Epithelial cell of esophagus (primary cell): ENCODE measurements at places on chromosomes 2 and 18.
A peak's percentile ranks its signal among the peaks of the same experiment; 100 is the strongest.

- DNase-seq: no peak
These were observed 125.3 kb upstream of the SLC39A10 start for GRCh38 chr2:195531754-195532153.

DNA sequence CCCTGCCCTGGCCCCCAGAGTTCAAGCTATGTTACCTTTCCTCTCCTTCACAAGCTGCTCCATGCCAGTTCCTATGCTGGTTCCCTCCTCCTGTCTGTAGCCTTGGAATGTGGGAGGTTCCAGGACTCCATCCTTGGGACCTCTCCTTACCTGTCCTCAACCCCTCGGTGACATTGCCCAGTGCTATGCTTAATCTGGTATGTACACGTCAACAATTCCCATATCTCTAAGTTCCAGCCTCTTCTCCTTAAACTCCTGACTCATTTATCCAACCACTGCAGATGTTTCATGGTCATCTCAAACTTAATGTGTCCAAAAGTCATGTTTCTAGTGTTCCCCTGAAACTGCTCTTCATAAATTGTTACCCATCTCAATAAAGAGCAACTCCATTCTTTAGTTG lies 160.8 kb downstream of the TNS1 start:
- no peak for DNase-seq

DNA sequence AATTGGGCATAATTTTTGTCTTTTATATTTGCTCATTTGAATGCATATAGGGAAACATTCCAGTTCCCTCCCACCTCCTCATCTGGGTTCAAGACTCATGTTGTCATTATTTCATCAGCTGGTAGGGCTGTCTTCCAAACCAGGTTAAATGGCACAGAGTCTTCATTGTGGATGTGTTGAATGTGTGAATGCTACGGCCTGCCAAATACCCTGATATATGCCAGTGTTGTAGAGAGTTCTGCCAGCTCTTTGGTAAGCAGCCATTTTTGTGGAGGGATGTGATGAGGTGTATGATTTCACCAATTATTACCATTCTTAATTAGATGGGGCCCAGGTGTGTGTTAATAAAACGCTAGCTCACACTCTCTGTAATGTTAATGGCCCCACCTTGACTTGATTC lies 121.7 kb downstream of the LYPD6B start:
- DNase-seq: no peak

DNA sequence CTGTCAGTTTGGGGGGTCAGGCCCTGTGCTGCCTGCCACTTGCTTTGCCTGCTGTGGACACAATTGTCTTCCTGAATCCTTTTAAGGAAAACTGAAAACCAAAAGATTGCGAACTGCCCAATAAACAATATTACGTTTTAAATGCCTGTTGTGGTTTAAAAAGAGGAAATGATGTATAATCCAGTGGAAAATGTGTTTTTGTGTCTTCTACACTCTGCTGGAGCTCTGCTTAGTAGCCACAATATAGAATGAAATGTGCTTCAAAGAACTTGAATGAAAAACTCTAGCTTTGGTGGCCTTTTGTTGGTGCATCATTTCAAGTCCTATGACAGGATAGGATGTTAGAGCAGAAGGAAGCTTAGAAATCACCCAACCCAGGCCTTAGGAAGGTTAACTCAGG lies 23.2 kb upstream of the CABYR start:
- DNase-seq: no peak

- no peak for DNase-seq
These were observed 94.2 kb downstream of the MEIS1 start for GRCh38 chr2:66528974-66529724.

GRCh38 chr2:241153616-241154015 lies 3.3 kb downstream of the PPP1R7 start:
- no peak for DNase-seq

DNA sequence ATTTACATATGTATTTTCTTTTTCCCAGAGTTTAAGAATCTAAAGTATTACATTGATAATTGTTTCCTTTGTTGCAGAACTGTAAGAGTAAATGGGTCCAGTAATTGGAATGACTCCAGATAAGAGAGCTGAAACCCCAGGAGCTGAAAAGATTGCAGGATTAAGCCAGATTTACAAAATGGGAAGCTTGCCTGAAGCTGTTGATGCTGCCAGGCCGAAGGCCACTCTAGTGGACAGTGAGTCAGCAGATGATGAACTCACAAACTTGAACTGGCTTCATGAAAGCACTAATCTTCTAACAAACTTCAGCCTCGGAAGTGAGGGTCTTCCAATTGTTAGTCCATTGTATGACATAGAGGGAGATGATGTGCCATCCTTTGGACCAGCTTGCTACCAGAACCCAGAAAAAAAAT lies 183.8 kb upstream of the STON1 start:
- DNase-seq: no peak

DNA sequence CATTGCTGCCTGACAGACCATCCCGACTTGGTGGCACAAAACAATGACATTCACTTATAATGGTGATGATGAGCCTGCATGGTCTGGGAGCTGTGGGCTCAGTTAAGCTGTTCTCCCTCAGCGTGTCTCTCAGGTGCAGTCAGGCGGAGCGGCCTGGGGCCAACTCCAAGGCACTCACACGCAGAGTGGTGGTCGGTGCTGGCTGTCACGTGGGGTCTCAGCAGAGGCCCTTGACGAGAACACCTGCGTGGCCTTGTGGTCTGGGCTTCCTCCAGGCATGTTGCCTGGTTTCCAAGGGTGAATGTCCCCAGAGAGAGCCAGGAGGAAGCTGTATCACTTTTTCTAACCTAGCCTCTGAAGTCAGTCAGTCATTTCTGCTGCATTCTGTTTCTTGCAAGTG lies 29.8 kb downstream of the ARMC9 start:
- DNase-seq: no peak

DNA sequence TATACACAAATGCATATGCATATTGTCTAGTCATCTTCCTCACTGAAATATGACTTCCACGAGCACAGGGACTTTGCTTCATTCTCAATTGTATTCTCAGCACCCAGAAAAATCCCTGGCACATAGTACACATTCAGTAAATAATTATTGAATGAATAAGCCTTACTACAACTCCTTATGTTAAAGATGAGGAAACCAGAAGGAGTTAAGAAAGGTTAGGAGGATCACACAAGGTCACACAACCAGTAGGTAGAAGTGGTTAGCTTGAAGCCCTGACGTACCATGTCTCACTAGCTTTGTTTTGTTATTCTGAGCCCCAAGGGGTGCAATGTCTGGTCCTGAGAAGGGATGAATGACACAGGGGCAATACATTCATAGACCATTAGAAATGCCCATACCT lies 220.9 kb upstream of the PID1 start:
- DNase-seq: no peak

GRCh38 chr2:96542357-96542977 lies 5.9 kb downstream of the ARID5A start:
- DNase-seq: no peak

GRCh38 chr2:159982842-159983785 lies 79.3 kb downstream of the PLA2R1 start:
- no peak for DNase-seq

GRCh38 chr2:166167449-166167848 lies 39.6 kb upstream of the SCN1A start:
- no peak for DNase-seq

DNA sequence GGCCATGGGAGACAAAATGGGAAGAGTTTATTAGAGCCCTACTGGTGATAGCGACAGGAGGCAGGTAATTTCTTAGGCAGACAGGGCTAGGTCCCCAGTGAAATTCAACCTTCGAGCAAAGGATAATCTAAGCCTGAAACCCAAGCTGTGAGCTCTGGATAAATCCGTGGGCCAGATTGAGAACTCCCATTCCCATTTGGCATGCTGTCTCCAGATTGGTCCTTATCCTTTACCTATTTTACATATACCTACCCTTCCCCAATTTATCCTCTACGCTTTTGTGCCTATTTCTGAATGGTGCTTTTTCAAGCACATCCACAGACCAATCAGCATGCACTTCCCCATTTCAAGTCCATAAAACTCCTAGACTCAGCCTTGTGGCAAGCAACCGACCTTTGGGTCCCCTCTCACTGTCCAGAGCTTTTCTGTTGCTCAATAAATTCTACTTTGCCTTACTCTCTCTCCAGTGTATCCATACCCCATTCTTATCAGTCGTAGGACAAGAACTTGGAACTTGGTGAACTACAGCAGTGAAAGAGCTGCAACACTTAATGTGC lies 268.0 kb downstream of the MYCN start:
- no peak for DNase-seq

- DNase-seq: no peak
These were observed 1.1 kb upstream of the SSB start for GRCh38 chr2:169797601-169798000.

DNA sequence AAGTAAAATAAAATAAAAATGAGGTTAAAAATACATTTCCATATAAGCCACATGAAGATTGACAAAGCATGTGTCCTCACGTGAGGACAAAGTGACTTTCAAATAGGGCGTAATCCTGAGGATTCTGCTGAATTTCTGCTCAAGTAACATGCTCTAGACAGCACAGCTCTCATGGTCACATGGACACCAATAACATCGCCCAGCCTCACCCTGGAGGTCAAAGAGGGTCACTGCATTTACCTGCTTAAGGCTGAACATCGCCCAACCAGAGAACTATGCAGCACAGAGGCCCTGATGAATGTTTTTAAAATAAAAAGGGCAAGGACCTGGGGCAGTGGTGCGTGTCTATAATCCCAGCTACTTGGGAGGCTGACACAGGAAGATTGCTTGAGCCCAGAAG lies 30.2 kb downstream of the TGFBRAP1 start:
- DNase-seq: no peak

DNA sequence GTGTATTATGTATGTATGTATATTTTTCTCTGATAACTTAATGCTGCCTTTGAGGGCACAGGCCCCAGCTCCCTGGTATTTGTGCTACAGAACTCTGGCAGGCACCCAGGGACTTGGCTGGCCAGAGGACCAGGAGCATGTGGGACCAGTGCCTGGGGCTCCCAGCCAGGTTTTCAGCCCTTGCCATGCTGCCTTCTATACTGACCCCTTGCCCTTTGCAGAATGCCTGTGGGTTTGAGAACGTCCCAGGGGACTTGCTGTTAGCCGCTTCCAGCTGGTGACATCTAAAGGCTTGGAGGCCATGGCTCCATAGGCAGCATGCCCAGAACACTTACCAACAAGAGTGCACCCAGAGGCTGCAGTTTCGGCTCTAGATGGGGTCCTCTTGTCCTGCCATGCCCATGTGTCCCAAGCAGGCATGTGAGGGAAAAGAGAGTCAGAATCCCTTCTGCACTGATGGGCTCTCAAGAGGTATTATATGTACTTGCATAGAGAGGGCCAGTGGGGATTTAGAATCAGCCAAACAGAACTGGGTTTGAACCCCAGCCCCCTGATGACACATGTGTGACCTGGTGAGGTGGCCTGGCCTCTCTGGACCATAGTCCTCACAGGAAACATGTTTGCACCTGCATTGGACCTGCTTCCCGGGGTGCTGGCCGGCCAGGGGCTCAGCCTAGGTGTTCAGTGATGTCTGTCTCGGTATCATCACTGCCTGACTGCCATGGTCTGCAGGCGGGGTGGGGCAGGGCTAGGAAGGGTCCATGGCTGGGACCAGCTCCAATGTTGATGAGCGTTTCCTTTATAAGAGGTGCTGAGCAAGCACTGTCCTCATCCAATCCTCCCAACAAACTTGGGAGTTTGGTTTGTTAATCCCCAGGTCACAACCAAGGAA lies 119.2 kb upstream of the FHL2 start:
- DNase-seq: no peak

GRCh38 chr2:47631792-47632398 lies 151.1 kb upstream of the MSH6 start:
- peak; percentile 89 for DNase-seq

- no peak for DNase-seq
These were observed 250.3 kb upstream of the TCF4 start for GRCh38 chr18:55838319-55838718.

GRCh38 chr2:160471950-160472349 lies 21.7 kb downstream of the RBMS1 start:
- DNase-seq: no peak

- DNase-seq: peak; percentile 51
These were observed 83.6 kb downstream of the MREG start for GRCh38 chr2:215929602-215930335.

DNA sequence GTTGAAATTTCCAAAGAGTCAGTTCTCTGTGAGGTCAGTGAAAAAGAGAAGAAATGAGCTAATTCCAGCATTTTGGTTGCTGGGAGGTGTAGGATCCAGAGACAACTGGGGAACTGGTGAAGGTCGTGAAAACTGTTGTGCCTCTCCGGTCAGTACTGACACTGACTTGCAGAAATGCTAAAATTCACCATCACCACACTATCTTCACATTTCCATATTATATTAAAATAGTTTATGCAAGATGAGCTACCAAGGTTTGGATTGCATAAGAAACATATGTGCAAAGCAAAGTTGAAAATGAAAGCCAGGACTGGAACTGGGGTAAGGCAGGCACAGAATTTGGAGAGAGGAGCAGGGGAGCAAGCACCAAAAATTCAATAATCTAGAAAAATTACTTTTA lies 21.8 kb downstream of the RIT2 start:
- DNase-seq: no peak

DNA sequence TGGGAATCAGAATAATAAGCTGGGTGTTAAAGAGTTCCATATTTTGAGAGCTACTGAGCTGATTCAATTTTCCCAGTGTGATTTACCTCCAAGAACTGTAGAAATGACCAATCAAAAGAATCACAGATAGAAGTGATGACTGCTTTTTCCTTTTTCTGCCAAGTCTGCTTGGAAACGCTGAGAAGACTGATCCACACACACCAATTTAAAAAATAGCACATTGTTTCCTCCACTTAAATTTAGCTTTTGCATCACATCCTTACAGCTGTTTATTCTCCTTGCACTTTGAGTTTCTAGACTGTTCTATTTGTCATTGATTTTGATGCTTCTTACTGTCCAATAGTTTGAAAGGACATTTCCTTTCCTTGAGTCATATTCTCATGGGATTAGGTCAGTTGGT lies 590.3 kb upstream of the CHAC2 start:
- no peak for DNase-seq

- peak; percentile 88 for DNase-seq
These were observed 72.7 kb upstream of the MGAT5 start for GRCh38 chr2:134181219-134181618.

GRCh38 chr2:55431982-55432627 lies 12.4 kb upstream of the CCDC88A start:
- DNase-seq: peak; percentile 46

- DNase-seq: no peak
These were observed 21.6 kb downstream of the PTPN18 start for GRCh38 chr2:130377491-130377890.

DNA sequence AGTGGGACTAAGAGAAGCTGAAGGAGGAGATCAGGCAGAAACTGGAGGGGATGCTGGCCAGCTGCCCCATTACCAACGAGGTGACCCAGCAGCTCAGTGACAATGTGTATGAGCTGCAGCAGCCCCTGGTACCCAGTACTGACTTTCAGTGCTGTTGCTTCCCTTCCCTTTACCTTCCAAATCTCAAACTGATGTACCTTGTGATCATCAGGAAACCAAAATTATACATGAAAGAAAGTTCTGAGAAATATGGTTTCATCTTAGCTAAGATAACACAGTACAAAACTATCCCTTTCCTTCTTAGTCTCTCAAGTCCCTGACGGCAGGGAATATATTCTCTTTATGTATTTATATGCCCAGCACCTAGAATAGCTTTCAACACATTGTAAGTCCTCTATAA lies 52.3 kb upstream of the CERS6 start:
- no peak for DNase-seq
